Osteoblast (primary cell): ENCODE measurements at places on chromosomes 13 and 19.

DNA sequence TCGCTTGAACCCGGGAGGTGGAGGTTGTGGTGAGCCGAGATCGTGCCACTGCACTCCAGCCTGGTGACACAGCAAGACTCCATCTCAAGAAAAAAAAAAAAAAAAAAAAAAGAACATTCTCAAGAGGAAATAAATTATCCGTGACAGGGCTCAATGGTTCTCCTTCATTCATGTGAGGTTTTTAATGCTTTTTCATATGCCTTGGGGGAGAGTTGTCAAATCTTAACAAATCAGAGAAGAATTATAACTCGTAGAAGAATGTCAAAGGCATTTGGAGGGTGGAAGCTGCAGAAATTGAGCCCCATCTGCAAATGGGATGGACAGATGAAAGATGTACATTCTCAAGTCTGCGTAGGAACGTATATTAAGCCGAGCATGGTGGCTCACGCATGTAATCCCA is 34.9 kb upstream of the HOMER3 start:
- DNase-seq = peak; percentile 17

- DNase-seq = peak; percentile 86
These were observed 23.8 kb downstream of the DEDD2 start for GRCh38 chr19:42193706-42194105.

DNA sequence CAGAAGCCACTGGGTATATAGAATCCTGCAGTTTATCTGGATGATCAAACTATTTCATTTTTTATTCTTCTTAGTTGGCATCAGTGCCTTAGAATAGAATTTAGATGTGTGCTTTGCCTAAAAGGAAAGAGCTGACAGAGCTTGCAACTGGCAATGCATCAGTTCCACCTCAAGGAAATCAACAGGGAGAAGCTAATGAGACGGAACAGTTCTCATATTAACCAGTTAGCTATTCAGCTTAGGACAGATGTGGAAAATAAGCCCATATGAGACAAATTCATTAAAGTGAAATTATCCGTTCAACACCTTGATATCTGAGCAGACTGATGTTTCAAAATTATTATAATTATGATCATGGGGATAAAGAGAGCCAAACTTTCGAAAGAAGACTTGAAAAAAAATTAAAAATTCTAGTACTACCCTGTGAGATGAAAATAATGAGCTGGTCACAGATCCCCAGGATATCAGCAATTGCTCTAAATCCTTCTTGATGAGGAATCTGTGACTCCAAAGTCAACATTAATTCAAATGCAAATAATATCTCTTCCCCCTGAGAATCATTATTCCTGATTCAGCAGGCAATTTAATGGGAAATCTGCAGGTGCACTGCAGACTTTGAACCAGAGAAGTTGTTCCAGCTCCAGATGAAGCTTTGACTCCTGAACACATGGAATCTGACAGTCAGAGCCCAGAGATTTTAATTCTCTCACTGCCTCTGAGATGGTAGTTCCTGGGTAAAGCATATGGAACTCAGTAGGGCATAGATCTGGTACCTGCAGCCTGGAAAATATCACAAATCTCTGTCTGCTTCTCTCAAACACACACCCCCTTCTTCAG is 486.8 kb downstream of the FOXO1 start:
- DNase-seq = no peak

DNA sequence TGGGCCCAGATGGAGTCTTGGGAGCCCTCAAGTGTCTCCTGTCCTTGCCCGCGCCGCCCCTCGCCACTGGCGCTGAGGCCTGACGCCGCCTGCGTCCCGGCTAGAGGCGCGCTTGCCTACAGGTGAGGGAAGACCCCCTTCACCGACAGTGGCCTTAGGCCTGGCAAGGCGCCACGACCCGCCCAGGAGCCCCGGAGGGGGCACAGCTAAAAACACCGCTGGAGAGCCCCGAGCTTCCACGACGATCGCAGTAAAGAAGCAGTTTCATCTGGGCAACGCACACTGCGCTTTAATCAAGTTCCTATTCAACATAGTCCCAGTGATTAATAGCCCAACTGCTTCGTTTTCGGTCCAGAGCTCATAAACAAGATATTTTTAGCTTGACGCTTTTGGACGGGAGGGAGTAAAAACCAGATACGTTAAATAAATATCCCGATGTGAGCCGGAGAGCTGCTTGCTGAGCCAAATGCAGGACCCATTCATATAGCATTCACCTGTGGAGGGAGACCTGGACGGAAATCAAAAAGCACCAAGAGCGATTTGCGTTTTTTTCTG is 1.5 kb upstream of the CEBPA start:
- DNase-seq = peak; percentile 87

- no peak for DNase-seq
These were observed 7.1 kb upstream of the ZNF43 start for GRCh38 chr19:21843081-21843480.

DNA sequence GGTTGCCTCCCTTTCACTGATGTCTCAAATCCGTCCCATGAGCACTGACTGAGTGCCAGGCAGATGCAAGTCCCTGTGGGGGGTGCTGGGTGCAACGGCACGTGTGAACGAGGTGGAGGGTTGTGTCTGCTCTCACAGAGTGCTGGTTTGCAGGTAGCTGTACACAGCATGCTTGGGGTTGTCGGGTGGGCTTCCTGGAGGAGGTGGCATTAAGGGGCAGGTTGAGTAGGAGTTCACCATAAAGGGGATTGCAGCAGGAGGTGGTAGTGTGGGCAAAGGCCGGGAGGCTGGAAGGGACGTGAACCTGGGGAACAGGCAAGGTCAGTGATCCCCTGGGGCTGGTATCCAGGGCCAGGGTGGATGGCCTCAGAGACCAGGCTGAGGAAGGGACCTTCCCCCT is 17.2 kb downstream of the COLGALT1 start:
- peak; percentile 34 for DNase-seq

- DNase-seq = no peak
These were observed 17.2 kb upstream of the CYSLTR2 start for GRCh38 chr13:48636550-48636949.

- DNase-seq = no peak
These were observed 52.0 kb upstream of the NPAS1 start for GRCh38 chr19:46967578-46968032.

DNA sequence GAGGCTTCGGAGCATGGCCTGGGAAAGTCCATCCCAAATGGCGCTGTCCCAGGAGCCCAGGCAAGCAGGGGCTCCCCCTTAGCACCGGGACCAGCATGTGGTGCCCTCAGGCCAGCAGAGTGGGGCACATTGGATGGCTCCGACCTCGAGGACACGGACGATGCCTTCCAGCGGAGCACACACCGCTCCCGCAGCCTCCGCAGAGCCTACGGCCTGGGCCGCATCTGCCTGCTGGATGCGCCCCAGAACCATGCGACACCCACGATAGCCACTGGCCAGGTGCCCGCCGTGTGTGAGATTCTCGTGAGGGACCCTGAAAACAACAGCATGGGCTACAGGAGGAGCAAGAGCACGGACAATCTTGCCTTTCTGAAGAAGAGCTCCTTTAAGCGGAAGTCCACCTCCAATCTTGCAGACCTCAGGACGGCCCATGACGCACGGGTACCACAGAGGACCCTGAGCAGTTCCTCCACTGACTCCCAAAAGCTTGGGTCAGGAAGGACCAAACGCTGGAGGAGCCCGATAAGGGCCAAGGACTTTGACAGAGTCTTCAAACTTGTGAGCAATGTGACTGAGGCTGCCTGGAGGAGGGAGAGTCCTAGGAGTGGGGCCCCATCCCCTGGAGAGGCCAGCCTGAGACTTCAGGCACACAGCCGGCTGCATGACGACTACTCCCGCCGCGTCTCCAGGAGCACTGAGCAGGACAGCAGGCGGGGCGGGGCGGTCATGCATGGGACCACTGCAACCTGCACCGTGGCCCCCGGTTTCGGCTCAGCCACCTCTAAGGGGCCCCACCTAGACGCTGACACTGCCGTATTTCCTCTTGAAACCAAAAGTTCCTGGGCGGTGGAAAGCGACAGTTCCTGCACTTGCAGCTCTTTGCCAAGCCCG is 63.1 kb downstream of the SPATA13 start:
- no peak for DNase-seq

- no peak for DNase-seq
These were observed 323.6 kb downstream of the TDRD3 start for GRCh38 chr13:60720590-60720989.

- no peak for DNase-seq
These were observed 70.7 kb upstream of the ANKRD10 start for GRCh38 chr13:110985541-110985940.
